Hematopoietic multipotent progenitor cell treated with erythropoietin and hydrocortisone succinate and interleukin-3 and kit ligand, for 17 days (in vitro differentiated cells): ENCODE measurements at places on chromosomes 5 and 9.

- DNase-seq = no peak
Measured at GRCh38 chr5:138583984-138584637, 8.9 kb upstream of the HSPA9 start.

DNA sequence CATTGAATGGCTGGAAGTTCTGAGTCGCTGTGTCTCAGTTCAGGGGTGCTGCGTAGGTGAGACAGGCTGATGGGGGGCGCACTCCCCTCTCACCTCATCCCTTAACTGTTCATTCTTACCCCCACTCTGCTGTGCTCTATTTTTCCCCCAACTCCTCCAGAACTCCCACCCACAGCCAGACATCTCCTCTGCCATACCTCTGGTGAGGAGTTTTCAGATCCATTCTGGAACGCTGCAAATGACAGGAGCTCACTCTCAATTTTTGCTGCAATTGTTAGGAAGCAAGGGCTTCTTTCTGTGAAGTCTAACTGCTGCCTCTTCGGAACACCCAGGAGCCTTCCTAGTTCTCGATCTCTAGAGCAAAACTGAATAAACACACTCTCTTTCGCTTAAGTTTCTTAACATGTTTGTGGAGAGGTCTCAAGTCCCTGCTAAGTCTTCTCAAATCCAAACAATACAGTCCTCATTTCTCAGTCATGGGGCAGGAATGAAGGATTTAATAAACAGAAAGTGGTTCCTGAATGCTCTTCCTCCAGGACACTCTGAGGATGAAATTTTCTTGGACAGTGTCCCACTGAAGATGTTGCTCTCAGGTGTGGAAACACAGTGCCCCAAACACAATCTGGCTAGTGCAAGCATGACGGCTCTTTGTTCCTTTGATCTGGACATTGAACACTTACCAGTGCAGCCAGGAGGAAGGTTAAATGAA is 387.7 kb downstream of the KDM4C start:
- no peak for DNase-seq

DNA sequence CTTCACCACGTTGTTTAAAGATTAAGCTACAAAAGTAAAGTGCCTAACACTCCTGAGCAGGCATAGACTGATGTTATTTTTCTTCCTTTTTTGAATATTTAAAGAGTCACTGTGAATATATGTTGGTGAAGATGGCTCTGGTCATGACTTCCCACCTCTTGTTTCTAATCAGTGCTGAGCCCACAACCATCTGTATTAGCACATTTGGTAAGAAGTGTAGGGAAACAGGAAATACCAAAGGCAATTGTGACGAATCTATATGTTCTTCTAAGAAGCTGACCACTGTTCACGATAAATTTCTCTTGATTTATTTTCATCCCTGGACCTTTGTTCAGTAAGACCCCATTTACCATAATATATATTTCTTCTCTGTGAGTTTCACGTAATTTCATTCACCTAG is 108.3 kb upstream of the PCA3 start:
- DNase-seq = no peak

GRCh38 chr5:20469792-20470191 is 481.8 kb upstream of the CDH18 start:
- DNase-seq = no peak

DNA sequence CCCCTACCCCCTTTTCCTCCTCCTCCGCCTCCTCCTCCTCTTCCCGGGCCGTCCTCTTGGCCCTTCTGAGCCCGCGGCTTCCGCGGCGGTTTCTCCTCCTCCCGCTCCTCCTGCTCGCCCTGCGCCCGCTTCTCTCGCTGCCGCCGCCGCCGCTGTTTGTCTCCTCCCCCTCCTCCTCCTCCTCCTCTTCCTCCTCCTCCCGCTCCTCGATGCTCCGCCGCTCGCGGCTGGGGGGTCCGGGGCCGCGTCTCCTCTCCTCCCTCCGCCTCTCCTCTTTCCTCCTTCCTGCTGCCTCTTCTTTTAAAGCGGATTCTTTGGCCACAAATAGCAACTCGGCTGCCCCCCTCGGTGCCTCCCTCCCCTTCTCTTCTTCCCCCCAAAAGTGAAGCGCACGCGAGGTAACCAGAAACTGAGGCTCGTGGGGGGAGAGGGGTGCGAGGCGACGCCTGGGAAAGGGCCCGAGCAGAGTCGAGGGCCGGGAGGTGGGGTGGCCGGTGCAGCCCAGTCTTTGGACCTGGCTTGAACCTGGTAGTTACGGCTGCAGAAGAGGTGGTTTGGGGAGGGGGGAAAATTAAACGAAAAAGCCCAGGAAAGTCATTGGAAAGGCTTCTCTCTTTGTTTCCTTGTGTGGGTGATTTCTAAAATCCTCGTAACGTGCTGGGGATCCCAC is 1058.5 kb upstream of the DMAC1 start:
- DNase-seq = no peak

- no peak for DNase-seq
Measured at GRCh38 chr5:88785746-88786565, 97.0 kb downstream of the MEF2C start.

- DNase-seq = no peak
Measured at GRCh38 chr5:127441799-127442484, 75.5 kb upstream of the PRRC1 start.

GRCh38 chr5:93731987-93732386 is 9.4 kb downstream of the POU5F2 start:
- DNase-seq = no peak

DNA sequence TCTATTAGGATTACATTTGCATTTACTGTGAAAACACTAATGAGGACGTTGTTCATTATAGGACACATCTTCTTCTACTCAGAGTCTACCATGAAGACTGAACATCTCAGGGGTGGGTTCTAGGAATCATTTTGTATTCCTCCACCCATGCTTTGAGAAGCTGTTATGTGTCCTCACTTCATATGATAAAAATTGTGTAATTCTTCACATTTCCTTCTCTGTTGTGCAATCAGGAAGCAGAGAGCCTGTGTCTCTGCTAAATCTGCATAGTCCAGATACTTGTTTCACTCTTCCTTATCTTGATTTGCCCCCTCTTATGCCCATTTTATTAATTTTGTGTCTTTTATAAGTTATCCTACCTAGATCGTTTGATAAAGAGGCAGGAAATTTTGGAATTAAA is 97.8 kb upstream of the IQGAP2 start:
- no peak for DNase-seq

- DNase-seq = no peak
Measured at GRCh38 chr5:140383300-140383699, 18.3 kb upstream of the ANKHD1 start.

DNA sequence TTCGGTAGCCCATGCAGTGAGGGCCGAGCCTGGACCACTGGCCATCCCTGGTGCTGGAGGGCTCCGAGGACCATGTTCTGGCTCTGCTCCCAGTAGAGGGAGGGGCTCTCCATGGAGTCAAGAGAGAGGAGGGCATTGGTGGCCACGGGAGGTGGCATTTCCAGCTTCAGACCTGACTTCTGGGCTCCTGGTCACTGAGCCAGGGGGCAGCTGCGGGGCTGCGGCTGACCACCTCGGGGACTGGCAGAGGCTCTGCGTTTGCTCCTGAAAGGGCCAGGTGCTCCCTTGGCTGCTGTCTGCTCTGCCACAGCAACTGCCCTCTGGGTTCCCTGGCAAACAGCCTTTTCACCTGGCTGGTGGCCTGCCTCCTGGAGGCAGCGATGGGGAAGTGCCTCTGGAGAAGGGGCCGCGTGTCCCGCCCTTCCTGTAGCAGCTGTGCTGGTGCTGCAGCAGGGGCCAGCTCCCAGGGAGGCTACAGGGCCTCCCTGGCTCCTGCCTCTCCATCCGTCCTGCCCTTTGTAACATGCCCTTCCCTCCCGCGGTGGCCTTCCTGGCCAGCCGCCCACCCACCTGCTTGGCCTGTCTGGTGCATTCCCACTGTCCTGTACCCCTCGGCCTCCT is 144.6 kb downstream of the CACNA1B start:
- DNase-seq = no peak

DNA sequence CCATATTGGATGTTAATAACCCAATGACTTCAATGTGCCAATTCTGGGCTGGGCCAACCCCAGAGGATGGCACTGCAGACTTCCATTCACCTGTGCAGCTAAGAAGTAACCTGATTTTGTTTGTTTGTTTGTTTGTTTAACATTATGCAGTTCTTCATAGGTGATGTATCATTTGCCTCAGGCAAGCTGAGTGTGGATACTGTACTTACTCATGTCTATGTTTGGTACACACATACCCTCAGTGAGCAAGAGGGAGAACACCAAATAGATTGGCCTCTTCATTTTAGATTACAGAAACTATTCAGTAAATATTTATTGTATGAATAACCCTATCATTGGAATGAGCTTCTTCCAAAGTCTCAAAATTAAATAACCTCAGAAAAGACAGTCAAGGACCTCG is 180.2 kb upstream of the SMC2 start:
- DNase-seq = no peak

DNA sequence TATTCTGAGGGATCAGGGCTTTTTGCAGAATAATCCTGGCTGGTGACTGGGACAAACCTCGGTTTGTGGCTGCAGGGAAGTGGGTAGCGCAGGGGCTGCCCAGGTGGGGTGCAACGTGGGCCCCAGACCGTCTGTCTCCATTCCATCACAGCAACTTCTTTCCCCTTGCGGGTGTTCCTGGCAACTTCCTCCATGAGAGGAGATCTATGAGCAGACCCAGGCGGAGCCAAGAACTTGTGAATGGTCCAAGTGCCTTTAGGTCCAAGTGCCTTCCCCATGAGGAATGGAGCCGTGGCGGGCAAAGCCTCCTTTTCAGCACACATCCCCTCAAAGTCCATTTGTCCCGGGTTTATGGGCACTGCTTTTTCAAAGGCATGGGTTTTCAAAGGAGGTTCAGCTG is 136.5 kb downstream of the PHF2 start:
- DNase-seq = no peak

GRCh38 chr5:39515881-39516280 is 91.1 kb upstream of the DAB2 start:
- DNase-seq = no peak

DNA sequence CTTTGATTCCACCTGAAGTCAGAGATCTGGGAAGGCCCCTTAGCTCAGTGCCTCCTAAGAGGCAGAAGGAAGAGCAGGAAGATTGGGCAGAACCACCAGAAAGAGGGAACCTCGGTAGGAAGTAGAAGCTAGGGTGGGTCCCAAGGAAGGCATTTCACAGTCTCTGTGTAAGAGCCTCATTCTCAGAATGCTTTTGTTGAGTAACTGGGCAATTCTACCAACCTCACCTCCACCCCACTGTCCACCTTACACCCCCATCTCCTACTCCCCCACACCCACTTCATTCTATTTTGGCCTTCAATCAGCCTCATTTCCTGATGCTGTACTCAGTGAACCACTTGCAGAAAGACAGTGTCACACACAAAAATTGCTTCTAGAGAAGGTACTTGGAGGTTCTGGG is 3.5 kb downstream of the HBEGF start:
- DNase-seq = no peak

DNA sequence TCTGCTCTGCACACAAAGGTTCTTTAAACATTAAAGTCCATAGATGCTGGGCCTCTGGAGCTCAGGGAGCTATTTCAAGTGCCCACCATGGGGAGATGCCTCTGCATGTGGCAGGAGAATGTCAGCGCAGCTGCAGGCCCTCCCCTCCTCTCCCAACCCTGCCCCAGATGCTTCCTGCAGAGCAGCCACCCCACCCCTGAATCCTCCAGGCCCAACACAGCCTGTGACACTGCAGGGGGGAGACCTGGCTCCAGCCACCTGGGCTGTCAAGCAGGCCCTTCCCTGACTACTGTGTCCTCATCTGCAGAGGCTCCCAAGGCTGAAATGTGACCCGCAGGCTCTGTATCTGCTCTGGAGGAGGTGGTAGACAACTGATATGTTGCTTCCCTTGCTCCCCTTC is 213.9 kb downstream of the GABBR2 start:
- DNase-seq = no peak

- DNase-seq = no peak
Measured at GRCh38 chr9:115192280-115192679, 74.3 kb upstream of the TNC start.

- DNase-seq = no peak
Measured at GRCh38 chr9:113227436-113227835, 6.1 kb downstream of the SLC31A1 start.

DNA sequence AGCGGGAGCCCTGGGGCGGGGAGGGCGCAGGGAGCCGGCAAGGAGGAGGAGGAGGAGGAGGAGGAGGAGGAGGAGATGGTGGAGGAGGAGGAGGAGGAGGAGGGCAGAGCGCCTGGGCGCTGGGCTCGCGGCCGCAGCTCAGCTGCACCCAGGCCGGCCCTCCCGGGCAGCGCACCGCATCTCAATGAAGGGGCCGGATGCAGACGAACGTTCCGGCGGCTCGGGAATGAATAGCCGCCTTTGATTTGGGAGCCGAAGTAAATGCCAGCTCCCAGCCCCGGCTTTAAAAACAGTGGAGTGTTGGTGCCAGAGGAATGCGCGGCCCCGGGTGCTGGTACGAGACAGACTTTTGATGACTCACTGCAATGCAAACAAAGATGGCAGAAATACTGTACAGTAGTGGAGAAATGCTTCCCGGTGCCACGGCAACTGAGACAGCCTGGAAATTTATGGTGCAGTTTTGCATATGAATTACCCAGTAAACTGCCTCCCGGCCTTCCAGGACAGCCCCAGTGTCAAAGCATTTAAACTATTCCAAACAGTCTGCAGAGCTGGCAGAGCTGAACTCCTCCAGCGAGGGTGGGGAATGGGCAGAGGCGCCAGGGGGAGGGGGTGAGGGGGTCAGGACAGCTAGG is 43.1 kb downstream of the NACC2 start:
- no peak for DNase-seq

DNA sequence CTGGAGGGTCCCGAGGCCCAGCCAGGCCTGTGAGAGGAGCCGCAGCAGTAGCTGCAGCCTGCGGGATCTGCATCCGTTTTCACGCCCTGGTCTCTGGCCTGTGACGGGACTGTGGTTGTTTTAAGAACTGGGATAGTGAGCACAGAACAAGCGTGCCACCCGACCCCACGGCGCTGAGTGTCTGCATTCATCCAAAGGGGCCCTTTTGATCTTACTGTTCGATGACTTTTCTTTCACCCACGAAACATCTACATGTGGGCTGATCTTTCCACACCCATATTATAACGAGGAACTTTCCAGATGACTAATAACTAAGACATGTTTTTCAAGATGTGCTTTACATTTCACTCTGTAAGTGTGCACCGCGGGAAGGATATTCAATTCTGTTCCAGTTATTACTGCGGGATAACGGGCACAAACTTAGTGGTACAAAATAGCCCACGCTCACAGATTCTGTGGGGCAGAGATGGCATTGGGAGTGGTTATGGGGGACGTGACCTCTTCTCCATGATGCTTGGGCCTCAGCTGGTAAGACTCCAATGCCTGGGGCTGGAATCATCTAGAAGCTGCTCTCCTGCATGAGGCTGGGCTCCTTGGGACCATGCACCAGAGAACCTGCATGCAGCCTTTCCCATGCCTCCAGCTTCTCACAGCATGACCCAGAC is 165.0 kb downstream of the SYK start:
- DNase-seq = no peak

DNA sequence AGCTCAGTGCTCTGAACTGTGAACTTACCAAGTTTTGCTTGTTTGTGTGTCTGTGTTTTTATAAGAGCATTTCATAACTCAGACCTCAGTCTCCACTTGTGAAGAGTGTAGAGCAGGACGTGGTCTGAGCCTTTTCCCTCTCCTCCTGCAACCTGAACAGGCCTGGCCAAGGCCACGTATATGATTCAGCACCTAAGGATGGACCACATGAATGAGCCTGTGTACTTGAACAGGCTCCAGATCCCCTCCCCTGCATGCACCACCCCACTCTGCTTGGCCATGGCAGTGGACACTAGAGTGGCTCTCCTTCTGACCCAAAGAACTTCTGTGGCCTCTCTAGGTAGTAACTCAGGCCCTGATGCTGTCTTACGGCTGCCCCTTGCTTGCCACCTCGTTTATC is 125.9 kb upstream of the FSTL4 start:
- no peak for DNase-seq
